ENCODE measurements at places on chromosomes 11 and 22.

DNA sequence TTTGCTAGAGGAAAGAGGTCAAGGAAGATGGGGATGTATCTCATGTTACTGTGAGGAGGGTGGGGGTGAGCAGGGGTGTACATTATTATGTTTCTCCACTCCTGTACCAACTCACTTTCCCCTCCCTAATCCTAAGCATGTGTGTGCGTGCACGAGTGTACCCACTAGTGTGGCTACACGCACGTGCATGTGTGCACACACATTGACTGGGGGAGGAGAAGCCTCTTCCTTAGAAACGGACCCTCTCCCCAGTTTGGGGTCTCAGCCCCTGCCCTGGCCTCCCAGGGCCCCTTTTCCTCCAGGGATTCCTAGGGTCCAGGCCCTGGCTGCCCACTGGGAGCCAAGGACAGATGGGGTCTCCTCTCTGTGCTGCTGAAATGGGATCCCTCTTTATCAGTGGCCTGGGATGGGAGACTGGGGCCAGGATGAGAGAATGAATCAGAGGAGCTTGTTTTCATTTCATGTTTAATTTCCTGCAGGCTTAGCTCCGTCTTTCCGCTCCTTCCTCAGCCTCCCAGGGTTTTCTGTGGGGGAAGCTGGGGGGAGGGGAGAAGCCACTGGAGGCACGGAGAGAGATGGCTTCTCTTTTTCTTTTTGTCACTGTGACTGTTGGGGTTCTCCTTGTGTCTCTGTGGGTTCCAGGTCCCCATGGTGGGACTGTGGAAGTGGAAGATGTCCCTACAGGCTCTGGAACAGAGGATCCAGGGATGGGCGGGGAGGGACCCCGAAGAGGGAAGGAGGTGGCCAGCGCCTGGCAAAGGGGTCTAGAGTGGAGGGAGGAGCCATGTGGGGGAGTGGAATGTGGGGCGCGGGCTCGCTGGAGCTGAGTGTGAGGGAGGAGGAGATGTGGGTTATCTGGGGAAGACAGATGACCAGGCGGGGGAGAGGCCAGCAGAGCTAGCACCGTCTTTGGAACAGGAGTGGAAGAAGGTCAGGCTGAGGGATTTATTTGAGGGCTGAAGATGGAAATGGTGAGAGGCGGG, 40.3 kb downstream of the ALX4 start:
- no peak for DNase-seq

- DNase-seq, result no peak
These were observed 5.7 kb upstream of the SULT4A1 start for GRCh38 chr22:43867839-43868635.

DNA sequence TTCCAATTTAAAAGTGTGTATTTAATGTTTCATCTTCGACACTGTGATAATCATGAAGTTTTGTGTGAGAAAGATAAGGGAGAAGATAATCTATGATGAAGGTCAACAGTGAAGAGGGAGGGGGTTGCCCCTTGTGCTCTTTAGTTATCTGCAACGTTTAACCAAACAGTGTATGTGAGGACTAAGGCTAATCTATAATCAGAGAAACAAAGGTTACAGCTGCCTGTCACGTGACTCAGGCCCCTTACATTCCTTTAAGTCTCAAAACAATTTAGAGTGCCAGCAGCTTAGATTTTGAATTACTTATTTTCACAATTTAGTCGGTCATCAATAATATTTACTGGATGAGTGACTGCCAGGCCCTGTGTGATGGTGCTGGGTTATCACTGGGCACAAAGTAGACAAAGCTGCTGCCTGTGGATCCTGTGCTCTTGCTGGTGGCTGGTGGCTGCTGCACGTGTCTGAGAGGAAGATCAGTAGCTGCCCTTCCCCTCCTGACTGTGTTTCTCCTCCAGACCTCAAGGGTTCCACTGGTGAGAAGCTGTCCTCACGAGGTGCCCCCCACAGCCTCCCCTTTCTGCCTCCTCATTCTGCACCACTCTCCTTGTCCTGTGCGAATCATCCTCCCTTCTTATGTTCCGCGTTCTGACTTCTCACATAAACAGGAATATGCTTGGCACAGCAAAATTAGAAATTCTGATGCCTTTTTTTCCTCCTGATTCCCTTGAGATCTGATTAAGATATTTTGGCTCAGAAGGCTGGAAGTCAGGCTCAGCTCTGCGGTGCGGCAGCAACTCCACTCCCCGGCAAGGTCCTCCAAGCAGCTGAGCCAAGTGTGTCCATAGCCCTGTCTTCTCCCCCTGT, 331.1 kb upstream of the B3GAT1 start:
- DNase-seq, result no peak

DNA sequence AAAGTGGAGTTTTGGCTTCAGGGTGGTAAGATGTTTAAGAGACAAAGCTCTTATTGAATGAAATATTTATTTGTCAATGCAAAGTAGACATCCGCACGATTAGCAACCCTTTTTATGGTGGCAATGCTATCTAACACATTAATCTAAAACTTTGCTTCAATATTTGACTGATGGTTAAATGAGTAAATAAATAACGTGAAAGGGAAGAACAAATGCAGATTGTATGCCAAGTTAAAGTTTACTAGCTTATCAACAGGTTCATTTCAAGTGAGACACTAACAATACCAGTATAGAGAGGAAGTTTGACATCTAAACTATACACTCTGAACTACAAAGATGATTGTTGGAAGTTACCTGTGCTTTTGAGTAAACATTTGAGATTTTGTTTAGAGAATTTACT, 50.1 kb downstream of the AASDHPPT start:
- no peak for DNase-seq

DNA sequence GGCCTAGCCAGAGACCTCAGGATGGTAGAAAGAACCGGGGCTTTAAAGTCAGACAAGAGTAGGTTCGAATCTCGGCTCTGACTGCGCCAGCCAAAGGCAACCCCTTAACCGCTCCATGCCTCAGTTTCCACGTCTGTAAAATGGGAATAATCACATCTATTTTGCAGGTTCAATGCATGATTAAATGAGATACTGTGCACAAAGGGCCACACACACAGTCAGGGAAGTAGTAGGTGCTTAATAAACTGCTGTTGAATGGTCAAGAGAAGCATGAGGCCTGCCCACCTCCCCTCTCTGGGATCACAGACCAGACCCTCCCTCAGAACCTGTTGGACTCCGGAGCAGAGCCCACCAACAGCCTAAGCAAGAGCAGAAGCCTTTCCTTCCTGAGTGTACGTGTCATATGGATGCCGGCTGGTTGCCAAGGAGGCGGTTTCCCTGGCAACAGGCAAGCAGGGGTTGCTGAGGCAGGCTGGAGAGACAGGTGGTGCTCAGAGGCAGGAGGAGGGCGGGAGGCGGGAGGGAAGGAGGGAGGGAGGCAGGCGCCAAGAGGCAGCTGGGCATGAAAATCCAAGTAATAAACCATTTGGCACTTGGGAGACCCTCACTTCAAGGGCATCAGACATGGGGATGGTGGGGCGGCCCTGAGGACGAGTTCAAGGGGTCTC, 43.9 kb downstream of the NFAM1 start:
- peak; percentile 80 for DNase-seq

DNA sequence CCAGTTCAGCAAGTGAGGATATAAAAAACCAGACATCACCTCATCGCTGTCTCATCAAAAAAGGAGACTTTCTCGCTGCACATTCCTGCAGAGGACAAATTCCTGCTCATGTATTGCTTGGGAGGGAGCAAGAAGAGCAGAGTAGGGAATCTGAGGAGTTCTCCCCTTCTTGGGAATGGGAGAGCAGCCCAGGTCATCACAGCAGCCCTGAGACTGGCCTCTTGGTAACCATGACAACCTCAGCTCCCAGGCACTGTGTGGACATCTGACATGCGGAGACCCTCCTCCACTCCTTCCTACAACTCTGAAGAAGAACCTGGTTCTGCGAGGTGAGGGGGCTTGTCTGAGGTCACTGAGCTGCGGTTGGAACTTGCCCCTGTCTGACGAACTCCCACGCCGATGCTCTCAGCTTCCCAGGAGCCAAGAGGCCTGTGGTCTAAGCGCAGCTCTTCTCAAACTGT, 17.9 kb downstream of the RFPL1 start:
- no peak for DNase-seq

DNA sequence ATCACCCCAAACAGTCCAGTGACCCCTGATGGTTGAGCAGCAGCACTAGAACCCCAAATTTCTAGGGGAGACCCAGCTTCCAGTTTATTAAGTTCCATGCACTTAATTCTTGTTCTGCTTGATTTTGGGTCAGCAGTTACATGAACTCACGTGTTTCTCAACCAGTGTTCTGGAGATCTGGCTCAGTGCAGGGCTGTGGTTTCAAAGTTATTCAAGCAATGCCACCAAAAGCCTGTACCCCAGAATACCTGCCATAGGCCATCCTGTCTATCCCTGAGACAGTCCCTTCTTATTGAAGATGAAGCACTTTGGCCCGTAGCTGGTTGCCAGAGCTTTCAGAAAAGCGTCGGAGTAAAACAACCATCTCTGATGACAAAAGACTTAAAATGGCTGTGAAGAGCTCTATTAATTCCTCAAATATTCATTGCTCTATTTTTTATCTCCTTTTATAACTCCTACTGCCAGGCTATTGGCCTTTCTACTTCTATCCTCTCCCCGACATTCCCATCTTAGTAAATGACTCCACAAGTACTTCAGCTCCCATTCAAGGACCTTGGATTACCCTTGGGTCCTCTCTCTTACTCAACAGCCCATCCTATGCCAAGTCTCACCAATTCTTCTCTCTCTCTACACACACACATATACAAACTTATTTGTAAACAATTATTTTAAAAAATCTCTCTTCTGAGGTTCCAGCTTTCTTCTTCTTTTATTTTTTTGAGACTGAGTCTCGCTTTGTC, 18.0 kb upstream of the VPREB1 start:
- DNase-seq, result no peak

DNA sequence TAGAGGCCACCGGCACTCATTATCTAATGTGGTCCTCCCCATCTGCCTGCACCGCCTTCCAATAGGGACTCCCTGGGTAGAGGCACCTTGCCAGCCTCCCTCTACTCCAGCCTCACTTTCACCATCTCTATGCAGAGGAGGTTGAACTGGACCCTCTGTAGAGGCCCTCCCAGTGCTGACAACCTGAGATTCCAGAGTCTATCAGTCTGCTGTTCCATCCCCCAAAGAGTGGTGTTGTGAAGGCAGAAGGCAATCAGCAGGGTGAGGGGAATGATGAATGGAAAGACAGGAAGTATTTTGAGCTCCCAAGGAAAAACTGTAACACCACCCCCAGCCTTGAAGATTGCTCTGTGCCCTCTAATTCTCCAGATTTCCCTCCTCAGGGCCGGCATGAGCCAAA, 77.9 kb downstream of the THAP12 start:
- DNase-seq, result no peak

DNA sequence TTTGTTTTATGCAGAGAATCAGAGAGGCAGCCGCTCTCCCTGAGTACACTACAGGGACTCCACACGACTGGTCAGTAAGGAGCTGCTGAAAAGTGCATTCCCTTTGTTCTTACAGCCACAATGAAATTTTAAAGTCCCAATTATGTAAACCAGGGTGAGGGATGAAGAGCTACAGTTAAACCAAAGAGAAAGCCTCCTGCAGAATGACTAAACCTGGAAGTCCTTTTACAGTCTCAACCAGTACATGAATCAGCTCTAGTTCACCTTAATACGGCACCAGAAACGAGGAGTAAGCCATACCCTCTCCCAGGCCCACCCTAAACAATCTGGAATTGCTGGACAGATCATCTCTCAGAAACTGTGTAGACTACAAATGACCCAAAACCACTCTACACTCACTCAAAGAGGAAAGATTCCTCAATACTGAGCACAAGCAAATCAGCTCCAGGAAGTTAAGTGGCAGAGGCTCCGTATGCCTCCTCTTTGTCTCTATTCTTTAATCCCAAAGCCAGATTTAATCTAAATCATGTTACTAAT, 113.1 kb downstream of the RBFOX2 start:
- no peak for DNase-seq

- no peak for DNase-seq
These were observed 763.2 kb upstream of the TENM4 start for GRCh38 chr11:80204021-80204420.

DNA sequence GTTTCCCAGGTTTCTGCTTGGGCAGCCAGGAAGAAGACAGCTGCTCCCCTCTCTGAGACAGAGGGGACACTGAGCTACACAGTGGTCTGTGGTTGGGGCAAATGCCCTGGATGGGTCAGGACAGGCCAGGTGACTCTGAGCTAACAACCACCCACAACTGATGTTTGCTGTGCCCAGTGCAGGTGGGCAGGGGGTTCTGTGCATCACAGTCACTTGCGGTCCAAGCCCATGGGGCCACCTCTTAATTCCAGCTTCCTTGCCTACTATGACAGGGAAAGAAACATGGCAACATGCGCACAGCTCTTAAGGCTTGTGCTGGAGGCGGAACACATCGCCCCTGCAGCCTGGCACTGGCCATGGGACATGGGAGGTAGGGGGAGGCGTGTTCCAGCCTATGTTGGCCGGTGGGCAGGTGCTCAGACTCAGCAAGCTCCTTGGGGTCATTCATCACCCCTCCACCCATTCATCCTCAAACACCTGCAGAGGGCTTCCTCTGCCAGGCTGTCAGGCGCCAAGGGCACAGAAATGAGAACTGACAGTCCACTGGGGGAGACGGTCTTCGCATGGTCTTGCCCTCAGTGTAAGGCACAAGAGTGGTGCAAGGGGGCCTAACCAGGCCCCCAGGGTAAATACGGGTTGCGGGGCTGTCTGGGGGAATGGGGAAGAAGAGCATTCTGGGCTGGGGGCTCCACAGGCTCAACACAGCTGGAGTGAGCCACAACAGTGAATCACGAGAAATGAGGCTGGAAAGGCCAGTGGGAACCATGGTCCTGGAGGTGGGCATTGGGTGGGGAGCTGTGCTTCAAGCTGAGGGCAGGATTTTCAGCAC, 55.6 kb downstream of the ARFGAP3 start:
- DNase-seq, result no peak

DNA sequence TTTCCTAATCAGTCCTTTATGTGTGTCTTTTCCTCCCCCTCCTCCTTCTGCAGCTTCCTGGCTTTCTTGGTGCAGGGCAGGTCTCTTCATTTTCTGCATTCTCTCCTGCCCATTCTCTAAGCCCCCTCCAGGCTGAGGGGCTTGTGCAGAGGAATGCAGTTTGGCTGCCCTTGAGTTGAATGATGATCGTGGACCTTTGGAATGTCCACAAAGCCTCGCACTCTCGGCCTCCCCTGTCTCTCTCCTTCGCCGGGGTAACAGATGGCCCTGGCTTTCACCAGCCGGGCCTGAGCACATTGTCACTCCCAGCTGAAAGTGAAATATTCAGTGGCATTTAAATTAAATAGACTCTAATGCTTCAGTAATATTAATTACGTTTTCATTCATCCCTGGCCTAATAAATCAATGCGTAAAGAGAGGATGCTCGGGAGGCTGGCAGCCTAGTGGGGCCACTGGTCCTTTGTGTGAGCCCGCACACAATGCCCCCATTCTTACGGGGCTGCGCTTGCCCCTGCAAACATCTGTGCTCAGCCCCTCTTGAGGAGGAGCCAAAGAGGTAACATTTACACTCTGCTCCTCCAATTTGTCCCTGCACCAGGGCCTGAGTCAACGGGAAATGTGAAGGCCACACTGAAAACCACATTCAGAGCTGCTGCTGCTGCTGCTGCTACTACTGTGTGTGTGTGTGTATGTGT, 64.9 kb upstream of the PAX6 start:
- no peak for DNase-seq

GRCh38 chr11:72951888-72952287, 137.7 kb downstream of the ATG16L2 start:
- no peak for DNase-seq
